Right kidney (tissue), 9 donors: ENCODE measurements at places on chromosomes 7 and 10.

GRCh38 chr7:102424787-102425218 is 8.6 kb upstream of the ORAI2 start:
- no peak for DNase-seq

DNA sequence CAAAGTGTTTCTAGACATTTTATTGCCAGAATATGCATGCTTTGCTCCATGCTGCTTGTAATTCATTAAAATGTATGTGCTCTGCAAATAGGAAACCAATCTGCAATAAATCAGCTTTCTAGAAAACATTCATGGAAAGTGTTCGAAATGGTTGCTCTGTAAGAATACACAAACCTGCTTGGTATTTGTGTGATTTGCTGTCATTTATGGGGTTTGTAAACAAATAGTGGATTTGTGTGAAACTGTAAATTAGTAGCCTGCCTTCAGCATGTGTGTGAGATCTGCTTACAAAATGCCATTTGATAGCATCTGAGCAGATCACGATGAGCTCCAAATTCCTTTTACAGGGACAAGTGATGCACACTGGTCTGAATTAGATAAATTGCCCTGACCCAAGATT is 219.0 kb upstream of the CSTF2T start:
- DNase-seq, result peak; percentile 30

DNA sequence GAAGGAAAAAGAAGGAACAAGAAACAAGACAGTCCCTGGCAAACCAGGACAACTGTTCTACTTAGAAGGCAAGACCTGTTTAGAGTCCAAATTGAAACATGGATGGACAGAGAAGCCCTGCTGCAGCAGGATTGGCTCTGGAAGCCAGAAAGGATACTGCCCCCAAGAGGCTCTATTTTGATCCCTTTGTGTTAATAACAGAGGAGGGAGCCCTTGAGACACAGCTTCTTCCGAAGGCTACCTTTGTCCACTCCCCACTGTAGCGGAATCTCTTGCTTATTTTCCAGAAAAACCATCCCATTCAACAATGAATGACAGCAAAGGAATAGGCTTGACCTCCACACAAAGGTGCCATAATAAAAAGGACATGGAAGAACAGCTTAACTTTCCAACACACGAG is 120.3 kb upstream of the FOXK1 start:
- DNase-seq, result no peak

DNA sequence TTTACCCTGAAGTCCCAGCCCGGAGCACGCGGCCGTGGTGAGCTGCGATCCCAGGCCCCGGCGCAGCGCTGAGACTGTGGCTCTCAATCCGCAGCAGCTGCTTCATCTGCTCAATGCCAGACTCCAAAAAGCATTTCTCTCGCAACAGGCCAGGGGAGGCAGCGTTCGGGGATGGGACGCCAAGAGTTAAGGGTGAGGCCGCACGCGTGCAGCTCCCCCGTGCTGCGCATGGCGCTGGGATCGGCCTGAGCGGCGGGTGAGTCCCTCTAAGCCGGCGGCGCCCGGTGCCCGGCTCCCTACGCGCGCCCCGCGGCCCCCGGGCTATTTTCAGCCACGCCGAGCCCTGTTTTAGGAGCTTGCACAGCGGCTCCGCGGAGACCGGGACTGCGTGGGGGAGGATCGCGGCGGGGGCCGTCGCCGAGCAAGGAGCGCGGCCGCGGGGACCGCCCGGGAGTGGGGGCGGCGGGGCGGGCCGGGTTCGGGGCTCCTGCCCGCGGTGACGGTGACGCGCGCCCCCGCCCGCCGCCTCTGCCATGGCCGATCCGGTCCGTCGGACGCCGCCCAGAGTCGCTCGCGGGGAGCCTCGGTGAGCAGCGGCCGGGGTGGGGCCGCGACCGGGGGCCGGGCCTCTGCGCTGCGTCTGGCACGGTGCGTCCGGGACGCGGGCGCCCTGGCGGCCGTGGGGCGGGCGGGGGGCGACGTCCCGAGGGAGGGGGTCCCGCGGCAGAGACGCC is 29.4 kb upstream of the JAKMIP3 start:
- peak; percentile 60 for DNase-seq

GRCh38 chr7:149797771-149798170 is 24.4 kb upstream of the ZNF467 start:
- no peak for DNase-seq

DNA sequence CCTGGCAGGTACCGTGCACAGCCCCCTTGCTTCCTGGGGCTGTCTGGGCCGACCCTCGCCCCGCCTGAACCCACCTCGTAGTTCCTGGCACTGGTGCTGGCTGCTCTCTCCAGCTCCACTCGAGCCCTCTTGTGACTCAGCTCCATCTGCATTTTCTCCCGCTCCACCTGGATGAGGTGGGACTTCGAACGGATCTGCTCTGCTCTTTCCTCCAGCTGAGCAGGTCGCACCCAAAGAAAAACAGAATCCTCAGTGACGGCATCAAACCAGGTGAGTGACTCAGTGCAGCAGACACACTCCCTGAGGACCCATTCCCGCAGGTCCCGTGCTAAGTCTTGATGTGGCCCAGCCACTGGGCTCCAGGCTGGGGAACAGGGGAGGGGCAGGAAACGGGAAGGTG is 7.4 kb downstream of the MAD1L1 start:
- DNase-seq, result no peak

- DNase-seq, result no peak
Observed at GRCh38 chr7:141220263-141220880, 146.5 kb downstream of the TMEM178B start.

- no peak for DNase-seq
Observed at GRCh38 chr7:46286356-46286755, 365.3 kb upstream of the IGFBP3 start.
